ENCODE measurements at places on chromosomes 1 and 21.

- peak; percentile 44 for DNase-seq
These were observed at the start of gene PDE9A for GRCh38 chr21:42653231-42654061. TSS of gene PDE9A (plus strand) at chr21:42653621. CDS start at chr21:42653815, 194 bp downstream.

DNA sequence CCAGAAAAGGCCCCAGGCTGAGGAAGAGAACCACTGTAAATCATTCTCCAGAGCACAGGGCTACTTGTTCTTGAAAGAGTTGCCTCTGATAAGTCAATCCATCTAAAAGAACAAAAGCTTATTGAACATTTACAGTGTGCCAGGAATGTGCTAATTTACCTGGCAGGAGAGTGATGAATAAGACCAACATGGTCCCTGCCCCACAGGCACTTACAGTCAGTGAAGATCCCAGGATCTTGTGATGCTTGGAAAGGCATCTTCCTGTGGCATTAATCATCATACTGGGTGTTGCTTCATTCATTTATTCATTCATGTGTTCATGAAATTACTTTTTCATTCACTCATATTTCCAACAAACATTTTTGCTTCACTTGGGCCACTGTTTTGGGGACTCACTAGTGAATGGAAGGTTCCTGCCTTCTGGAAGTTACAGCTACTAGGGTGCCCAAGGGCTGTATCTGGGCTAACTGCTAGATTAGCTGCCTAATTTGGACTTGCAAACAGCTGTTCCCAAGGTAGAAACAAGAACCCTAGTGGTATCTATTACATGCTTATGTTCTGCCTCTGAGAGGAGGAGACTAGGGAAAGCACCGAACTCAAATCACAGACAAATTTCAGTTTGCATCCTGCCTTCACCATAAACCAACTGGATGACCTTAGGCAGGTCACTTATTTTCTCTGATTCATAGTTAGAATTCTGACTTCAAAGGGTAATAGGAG, 133.5 kb downstream of the CLIC6 start:
- no peak for DNase-seq

DNA sequence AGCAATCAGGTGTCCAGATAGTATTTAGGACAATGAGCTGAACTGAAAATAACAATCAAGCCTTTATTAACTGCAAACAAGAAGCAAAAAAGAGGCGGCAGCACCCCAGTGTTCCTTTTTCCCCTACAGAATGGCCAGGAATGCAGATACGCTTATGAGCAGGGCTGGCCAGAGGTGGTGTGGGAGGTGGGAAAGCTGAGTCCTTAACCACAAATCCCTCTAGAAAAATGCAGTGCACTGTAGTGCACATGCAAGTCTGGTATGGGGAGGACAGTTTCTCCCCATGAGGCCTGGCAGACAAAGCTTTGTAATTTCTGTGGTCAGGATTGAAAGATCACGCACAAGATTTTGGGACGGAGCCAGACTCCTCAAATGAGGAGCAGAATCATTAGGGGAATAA, 10.7 kb upstream of the IFNAR1 start:
- no peak for DNase-seq

DNA sequence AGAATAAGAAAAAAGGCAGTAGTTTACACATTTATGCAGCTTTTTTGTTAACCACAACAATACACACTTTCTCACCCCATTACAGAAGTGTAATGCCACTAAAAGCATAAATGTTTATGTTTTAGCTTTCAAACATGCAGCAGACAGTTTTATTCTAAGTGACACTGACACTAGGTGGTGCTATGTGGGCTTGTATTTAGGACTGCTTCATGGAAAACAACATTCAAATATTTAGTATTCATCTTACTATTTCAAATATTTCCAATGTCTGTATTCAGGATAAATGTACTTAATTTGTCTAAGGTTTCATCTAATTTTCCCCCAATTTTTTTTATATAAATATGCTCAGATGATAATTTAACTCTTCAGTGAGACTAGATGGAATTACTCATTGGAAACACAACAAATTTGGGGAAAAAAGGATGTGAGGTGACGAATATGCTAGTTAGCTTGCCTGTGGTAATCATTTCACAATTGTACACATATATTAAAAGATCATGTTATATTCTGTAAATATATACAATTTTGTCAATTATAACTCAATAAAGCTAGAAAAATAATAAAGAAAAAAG, 71.4 kb downstream of the USP1 start:
- DNase-seq: peak; percentile 7

DNA sequence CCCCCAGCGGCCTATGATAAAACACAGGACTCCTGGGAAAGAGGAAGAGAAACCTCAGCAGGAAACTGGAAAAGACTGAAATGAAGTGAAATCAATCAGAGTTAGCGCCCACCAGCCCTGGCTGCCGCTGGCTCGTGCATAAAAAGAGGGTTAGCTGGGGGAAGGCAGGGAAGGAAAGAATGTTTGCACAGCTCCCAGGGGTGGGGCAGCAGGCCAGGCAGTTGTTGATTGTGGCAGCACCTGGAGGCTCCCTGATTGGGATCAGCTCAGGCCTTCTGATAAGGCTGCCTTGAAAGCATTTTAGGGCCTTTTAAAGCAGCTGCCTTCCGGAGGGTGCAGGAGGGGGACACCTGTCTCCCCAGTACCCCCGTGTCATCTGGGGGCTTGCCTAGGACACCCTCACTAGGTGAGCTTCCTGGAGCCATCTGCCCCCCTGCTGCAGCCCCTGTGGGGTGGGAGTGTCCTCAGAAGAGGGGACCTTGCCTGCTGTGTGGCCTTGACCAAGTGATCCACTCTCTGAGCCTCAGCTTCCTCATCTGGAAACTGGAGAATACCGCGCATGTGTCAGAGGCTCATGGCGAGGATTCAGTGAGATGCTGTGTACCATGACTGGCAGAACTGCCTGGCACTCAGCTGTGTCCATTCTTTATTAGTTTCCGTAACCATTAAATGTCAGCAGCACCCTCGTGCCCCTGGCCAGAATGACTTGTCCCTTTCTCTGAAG, 6.6 kb downstream of the EPHB2 start:
- DNase-seq: no peak

DNA sequence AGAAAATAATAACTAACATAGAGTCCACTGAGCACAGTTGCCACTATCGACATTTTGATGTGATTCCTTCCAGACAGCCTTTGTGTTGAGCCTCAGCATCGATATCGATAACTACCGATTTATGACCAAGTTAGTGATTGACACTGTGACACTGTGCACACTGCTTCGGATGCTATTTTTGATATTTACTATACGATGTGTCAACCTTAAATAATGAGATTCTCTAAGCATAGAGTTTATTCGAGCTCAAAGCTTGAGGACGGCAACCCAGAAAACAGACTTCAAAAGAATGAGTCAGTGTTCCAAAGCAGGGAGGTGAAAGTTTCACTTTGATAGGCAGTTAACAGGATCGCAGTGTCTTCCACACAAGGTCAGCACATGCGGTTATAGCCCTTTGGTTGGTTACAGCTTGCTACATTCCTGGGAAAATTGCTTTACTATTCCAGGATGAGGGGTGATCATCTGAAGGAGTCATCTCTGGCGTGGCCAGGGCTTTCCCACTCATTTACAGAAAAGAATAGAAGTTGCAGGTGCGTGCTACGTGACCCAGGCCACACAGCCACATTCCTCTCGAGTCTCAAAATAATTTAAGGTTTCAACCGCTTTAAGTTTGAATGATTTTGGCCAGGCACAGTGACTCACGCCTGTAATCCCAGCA, 53.6 kb upstream of the EFHD2 start:
- DNase-seq: no peak

- DNase-seq: peak; percentile 19
These were observed 46.0 kb downstream of the TRAPPC10 start for GRCh38 chr21:44057960-44058651.

DNA sequence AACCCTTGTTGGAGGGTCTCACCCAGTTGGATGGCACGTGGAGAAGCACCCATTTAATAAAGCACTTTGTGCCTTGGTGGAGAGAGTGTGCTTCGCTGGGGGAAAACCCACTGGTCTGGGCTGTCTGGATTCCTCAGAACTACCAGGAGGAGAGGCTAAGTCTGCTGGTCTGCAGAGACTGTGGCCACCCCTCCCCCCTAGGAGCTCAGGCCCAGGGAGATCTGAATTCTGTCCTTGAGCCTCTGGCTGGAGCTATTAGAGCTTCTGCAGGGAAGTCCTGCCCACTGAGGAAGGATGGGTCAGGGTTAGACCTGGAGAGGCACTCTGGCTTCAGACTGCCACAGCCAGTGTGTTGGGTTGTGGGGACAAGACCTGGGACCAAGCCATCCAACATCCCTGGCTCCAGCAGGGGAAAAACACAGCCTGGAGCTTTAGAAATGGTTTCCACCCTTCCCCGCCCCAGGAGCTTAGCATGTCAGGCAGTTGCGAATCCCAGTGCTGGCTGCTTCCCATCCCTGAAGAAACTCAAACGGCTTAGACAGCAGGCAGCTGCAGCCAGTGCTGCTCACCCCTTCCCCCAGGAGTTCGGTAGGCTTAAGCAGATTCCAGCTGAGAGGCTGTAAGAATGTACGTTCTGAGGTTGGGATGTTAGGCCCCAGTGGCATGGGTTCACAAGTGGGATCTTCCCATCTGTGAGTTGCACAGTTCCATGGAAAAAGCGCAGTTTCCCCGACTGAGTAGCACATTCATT, 288.3 kb downstream of the TGFB2 start:
- DNase-seq: no peak

- no peak for DNase-seq
These were observed 53.9 kb downstream of the TOR1AIP2 start for GRCh38 chr1:179823693-179824092.

- DNase-seq: peak; percentile 40
These were observed 61.0 kb downstream of the DNTTIP2 start for GRCh38 chr1:93817819-93818569.

- DNase-seq: no peak
These were observed 33.4 kb downstream of the FAM78B start for GRCh38 chr1:166133276-166133841.

DNA sequence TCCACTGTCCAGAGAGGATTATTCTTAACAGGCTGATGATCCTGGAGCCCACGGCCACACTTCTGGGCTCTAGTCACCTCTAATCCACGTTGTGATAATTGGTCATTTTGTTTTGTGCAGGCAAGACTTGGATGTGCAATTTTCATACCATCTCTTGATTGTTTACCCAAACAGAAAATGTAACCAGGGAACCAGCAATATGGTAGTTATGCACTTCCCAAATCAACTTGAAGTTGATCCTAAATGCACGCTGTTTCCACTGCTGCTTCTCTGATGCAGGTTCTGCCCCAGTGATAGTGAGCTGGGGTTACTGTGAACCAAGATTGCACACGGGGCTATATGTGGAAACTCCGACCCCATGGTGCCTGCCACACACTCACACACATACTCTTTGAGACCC, 14.7 kb upstream of the KCNJ15 start:
- no peak for DNase-seq

DNA sequence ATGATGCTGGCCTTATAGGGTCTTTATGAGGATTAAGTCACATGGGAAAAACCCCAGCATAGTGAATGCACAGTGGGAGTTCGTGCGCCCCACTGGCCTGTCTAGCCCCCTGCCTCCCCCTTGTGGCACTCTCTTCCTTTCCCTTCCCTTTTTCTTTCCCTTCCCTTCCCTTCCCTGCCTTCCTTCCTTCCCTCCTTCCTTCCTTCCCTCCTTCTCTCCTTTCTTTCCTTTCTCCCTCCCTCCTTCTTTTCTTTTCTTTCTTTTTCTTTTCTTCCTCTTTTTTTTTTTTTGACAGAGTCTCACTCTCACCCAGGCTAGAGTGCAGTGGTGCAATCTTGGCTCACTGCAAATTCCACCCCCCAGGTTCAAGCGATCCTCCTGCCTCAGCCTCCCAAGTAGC, 38.6 kb downstream of the HTR6 start:
- DNase-seq: no peak

- no peak for DNase-seq
These were observed 5.2 kb downstream of the KRTAP10-8 start for GRCh38 chr21:44617071-44617501.

DNA sequence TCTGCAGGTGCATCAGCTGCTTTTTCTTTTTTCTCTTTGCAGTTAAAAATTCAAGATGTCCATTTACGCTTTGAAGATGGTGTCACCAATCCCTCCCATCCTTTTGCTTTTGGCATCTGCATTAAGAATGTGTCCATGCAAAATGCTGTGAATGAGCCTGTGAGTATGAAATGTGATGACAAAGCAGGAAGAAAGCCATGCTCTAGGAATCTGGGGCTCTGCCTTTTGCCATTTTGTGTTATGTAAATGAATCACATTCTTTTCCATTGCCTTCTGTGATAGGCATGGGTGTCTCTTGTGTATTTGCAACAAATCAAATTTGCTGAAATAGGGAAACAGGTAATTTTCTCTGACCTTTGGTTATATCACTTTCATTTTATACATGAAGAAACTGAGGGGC, 19.4 kb downstream of the VPS13D start:
- DNase-seq: no peak

- no peak for DNase-seq
These were observed 749 bp upstream of the TMEM39B start for GRCh38 chr1:32071758-32072621.

All from CD4-positive, alpha-beta T cell treated with Interleukin-6 at 100 ng/mL for 8 hours (primary cell).